ENCODE measurements at places on chromosomes 11 and 22.
A peak's percentile ranks its signal among the peaks of the same experiment; 100 is the strongest.

DNA sequence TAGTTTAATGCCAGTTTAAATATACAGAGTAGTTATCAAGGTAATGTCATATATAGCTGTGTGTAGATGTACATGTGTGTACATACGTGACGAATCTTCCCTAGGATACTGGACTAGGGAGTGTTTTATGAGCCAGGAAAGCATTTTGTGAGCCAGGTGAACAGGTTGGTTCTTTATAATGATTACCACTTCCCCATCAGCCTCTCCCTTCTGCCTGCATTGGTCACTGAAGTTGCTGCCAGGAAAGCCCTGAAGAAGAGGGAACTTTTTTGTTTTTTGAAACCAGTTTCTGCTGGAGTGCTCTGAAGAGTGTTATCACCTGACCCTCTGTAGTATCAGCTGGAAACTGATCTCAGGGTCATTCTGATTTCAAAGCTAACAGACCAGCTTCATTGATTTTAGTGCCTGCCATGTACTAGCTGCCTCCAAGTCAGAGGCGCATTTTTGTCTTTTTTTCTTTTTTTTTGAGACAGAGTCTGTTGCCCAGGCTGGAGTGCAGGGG is 14.2 kb upstream of the ST14 start:
- no peak for DNase-seq

- DNase-seq: no peak
Observed at GRCh38 chr22:38513063-38513462, 7.0 kb upstream of the DDX17 start.

GRCh38 chr11:6196396-6196795 is 2.6 kb upstream of the OR52W1 start:
- DNase-seq: no peak

DNA sequence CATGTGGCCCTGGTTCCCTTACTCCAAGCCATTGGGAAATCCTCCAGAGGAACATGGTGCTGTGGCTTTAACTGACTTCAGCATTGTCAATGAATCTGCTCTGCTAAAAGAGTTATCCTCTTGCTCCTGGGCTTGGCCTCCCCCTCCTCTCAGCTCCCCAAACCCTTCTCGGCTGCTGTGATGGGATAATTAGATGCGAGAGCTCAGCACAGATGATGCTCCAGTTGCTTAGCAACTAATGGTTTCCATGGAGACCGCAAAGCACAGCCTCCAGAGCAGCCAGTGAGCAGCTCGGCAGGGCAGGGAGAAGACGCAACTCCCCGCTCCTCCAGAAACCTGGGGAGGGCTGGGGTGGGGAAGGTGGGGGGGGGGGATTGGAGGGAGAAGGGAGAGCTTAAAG is 2.8 kb upstream of the UPK2 start:
- DNase-seq: no peak

DNA sequence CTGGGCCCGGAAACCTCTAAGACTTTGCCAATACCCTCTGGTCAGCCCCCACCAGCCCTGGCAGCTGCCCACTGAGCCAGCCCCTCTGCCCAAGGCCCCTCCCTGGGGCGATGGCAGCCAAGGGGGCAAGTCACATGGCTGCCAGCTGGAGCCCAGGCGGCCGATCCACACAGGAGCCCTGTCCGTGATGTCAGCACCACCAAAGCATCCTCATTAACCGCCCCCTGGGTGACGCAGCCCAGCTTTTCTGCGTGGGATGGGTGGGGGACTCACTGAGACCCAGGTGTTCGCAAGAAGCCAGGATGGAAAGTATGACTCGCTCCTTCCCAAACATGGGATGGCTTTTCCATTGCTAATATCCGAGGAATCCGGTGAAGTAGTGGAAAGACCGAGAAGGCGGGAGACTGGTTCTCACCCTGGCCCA is 46.6 kb upstream of the WNT7B start:
- DNase-seq: no peak

DNA sequence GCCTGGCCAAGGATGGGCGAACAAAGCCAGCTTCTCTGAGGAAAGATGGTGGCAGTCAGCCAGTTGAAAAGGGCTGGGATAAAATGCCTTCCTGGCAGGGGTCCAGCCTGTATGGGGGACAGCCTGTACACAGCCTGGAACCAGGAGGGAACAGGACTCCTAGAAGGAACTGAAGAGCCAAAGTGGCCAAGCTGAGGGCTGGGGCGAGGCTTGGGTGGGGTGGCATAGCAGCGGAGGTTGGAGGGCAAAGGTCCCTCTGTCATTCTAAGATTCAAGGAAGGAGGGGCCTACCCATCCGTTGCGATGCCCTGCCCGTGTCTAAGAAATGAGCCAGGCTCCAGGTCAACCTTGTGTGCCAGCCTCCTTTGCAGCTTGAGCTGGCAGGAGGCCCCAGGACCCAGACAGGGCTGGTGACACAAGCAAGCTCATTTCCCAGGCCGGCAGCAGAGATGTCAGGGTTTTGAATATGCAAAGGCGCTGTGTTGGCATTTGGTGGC is 22.6 kb downstream of the FADD start:
- no peak for DNase-seq

DNA sequence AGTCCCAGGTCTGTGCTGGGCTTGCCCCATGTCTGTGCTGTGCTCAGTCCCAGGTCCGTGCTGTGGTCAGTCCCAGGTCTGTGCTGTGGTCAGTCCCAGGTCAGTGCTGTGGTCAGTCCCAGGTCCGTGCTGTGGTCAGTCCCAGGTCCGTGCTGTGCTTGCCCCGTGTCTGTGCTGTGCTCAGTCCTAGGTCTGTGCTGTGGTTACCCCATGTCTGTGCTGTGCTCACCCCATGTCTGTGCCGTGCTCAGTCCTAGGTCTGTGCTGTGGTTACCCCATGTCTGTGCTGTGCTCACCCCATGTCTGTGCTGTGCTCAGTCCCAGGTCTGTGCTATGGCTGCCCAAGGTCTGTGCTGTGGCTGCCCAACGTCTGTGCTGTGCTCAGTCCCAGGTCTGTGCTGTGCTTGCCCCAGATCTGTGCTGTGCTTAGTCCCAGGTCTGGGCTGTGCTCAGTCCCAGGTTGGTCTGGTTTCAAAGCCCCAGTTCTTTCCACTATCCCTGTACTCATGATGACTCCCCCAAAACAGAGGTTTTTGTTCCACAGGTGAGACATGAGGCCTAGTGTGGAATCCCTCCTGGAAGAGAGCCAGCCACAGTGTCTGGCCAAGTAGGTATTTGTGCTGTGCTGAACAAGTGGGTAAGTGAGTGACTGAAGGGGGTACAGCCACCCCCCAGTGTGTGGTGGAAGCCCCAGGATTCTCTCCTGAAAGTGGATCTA is 34.8 kb downstream of the IRAG1 start:
- no peak for DNase-seq

DNA sequence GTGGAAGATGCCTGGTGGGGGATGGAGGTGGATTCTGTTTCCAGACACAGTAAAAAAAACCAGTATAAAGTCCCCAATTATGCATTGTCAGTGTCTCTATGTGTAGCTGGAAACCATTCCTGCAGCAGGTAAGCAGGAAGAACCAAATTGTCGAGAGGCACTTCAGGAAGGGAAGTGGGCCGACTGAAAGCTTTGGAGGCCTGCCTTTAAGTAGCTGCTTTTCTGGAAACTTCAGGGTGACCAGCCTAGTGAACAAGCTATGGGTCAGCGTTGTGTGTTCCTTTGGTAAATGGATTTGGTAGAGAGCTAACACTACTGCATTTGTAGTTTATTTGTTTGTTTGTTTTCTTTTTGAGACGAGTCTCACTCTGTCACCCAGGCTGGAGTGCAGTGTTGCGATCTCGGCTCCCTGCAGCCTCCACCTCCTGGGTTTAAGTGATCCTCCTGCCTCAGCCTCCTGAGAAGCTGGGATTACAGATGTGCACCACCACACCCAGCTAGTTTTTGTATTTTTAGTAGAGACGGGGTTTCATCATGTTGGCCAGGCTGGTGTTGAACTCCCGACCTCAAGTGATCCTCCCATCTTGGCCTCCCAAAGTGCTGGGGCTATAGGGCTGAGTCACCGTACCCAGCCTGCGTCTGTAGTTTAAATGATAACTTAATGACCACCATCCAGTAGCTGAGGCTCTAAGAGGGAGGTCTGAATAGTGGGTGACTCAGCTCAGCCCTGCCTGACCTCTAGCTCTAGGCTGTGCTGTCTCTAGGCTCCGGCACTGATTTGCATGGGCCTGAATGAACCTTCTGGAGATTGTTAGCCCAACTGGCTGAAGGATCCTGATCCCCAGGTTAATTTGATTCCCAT is 12.8 kb downstream of the PTPRJ start:
- peak; percentile 78 for DNase-seq

- DNase-seq: no peak
Observed at GRCh38 chr11:68658097-68658496, 26.2 kb upstream of the GAL start.

DNA sequence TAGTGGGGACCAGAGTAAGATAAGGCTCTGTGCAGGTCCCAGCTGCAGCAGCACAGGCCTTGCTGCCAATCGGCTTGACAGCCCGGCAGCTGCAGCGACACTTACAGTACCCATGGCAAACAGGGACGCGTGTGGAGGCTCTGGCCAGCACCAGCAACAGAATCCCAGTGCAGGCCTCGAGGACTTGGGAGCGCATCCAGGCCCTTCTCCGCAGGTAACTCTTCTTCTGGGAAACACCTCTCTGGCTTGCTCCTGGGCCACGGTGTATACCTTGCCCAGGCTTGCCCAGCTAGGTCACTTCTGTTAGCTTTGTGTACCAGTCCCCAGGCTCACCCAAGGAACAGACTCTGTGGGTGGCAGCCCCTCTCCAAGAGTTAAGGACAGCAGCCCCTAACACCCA is 126.7 kb downstream of the CTTN start:
- DNase-seq: no peak

- DNase-seq: no peak
Observed at GRCh38 chr22:41831383-41831782, 1.5 kb upstream of the SREBF2 start.

DNA sequence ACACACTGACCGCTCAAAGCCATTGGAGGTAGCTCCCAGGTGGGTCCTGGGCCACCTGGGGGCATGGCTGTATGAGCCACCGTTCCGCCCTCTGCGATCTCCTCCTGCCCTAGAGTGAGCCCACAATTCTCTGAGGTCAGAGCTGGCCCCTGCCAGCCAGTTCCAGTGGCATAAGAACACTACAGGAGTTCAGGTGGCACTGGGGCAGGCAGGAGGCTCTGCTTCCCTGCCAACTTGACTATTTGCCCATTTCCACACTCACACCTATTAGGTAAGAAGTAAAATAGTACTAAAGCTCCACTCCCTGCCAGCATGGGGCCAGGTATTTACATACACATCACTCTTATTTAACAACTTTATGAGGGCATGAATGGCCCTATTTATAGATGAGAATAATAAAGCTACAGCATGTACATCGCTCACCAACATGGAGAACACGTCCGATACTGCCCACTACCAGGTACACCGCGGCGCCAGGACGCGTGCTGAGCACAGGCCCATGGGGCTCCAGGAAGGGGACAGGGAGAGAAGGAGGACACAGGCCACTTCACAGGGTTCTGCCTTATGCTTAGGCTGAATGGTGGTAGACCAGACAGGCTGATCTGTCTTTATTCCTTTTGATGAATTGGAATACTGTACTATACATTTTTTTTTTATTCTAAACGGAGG is 26.2 kb downstream of the PISD start:
- no peak for DNase-seq

DNA sequence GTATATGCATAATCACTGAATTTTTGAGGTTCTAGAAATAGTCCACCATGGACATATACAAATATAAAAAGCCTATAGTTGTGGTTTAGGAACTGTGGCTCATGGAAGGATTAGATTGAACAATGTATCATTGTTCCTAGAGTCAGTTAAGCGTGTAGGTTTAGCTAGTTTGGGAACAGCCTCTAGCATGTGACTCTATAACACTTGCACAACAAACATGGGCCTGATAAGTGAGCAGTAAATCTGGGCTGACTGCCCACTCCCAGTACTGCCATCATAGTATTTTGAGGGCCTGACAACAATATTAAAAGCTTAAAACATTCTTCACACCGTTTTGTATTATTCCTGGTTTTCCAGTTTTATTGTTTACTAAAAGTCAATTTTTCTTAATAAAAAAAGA is 47.0 kb downstream of the YAP1 start:
- no peak for DNase-seq

DNA sequence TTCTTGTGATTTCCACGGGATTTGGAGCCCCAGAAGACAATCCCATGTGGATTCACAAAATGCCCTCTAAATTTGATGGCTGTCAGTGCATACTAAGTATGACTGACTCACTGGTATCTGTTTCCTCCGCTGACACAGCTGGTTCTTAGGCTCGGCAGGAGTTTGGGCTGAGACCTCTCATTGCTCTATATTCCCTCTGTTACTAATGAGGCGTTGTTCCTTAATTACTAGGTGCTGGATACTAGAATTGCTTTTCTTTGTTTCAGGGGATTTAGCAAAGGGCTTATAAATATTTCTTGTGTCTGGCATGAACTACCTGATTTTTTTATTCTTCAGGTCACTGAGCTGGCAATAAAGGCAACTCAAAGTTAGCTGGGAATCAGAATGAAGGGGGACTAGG is 53.2 kb upstream of the EHF start:
- DNase-seq: no peak

DNA sequence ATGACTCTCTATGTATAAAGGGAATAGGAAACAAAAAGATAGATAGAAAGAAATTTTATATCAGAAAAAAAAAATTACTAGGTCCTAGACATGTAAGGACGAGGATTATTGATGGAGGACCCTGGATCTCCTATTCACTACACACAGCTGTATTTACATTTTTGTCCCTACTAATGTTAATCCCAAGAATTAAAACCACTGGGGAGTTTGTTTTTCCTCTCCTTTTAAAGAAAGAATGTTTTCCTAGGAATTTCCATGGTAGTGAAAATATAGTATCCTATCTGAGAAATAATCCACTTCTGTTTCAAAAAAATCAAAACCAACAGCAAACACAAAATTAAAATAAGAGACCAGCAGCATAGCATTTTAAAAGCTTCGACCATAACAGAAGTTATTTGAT is 41.1 kb downstream of the PDGFD start:
- DNase-seq: no peak

DNA sequence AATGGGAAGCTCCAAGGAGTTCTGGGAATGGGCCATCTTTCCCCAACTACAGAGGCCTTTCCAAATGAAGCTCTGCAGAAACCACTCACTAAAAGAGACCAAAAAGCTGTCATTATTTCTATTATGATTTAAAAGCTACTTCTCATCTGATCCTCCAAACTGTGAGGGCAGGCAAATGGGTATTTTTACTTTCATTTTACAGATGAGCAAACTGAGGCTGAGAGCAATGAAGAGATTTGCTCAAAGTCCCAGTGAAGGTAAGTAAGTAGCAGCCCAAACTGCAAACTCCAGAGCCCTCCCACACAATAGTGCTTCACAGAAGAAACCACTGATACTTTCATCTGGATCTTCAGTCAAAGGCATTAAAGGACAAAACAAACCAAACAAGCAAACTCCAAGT is 1.4 kb downstream of the RSPH14 start:
- DNase-seq: no peak

- peak; percentile 32 for DNase-seq
Observed at GRCh38 chr11:10413268-10413667, 41.8 kb upstream of the AMPD3 start.

DNA sequence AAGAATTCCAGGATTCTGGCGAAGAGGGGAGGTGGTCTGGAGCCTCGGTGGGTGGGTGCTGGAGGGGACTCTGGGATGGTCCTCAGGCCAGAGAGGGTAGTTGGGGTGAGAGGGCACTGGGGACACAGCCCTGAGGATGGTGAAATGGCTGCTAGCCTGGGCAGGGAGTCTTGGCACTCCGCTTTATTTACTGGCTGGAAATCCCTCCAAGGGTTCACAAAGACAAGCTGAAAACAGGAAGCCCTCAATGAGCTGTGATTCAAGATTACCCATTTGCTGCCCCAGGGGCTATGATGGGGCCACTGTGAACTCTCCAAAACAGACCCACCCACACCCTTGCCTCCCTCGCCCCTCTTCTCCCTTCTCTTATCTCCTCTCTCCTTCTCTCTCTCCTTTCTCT is 71.9 kb downstream of the FBXO7 start:
- DNase-seq: no peak

- DNase-seq: no peak
Observed at GRCh38 chr11:121246769-121247035, 45.9 kb upstream of the SC5D start.
